ENCODE measurements at places on chromosomes 13 and 19.

DNA sequence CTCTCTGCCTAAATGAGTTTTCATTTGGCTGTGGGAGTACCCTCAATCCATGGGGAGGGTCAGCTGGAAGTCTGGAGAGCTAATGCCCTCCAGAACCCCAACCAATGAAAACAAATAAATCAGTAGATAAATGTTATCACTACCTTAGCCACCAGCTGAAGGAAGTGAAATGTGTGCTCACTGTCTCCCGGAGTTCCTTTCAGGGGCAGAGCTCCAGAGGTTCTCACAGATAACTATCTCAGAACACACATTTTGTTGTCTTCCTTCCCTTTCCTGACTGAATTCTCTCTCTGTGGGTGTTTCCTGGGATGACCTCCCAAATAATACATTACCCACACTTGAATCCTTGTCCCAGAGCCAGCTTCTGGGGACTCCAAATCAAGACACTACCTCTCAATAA, 779.6 kb downstream of the DIAPH3 start:
- no peak for DNase-seq

- DNase-seq, result no peak
Observed at GRCh38 chr19:16185768-16186123, 536 bp downstream of the FAM32A start.

DNA sequence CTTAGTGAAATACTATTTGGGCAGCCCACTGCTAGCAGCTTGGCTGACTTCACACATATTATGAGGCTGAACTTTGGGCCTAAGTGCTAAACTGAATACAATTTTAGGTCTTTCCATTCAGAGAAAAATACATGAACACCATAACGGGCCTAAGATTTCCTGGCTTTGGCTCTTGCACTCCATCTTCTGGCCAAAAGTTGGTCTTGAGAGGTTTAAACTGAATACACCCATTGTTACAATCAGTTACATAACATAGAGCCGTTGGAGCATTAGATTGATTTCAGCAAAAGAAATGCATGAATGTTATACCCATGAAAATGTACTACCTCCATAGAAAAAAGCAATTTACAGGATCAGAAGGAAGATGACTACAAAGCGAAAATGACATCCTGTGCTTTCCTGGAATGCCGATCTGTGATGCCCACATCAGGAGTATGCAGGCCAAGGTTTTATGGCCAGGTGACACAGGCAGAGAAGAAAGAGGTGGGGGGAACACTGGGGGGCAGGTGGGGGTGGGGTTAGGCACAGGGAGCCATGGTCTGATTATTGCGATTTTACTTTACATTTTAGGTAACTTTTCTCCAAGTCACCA, 11.1 kb upstream of the SHISA2 start:
- DNase-seq, result no peak

- no peak for DNase-seq
Observed at GRCh38 chr19:52673014-52673413, 34.9 kb upstream of the ZNF83 start.
